ENCODE measurements at places on chromosomes 16 and 17. TPM values are rescaled to one million over a fixed set of nuclear protein-coding genes. Genes with fewer than 3 reads are reported as not detected.
A peak's percentile ranks its signal among the peaks of the same experiment; 100 is the strongest.

GRCh38 chr17:41986634-41987033, 20.0 kb downstream of the CNP start:
- DNase-seq, result no peak

GRCh38 chr16:23148166-23148512, 1.1 kb downstream of the USP31 start:
- DNase-seq, result no peak

GRCh38 chr17:44043272-44043696, 23.2 kb downstream of the LSM12 start:
- DNase-seq, result no peak

The TEKT5 gene
- not detected for total RNA-seq

DNA sequence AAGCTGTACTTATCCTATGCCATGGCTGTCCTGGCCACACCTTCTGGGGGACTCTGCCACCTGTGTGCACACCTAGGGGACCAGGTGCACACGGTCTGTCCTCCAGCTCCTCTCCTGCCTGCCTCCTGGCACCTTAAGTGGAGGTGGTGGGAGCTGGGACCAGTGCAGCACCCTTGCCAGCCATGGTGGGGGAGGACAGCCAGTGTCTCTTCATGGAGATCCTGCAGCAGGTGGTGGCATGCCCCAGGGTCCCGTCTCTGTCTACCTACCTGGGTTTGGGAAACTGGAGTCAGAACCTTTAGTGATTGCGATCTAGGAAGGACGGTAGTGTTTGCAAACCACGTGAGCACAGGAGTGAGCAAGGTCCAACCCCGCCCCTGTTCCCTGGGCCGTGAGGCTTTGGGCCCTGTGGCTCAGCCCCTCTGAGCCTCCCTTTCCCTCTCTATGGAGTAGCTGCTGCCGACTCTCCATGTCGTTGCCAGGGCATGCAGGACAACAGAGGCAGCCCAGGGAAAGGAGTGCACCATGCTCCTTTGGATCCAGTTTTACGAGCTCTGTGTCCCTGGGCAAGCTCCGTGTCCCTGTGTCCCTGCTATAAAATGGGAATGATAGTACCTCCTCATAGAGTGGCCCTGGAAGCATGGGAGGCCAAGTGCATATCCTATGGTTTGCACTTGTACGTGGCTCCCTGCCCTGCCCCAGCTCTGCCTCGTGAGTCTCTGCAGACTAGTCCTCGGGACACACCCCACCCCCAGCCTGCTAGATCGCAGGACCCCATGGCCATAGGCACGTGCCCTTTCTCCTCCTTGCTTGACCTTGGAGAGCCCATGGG, 7.1 kb downstream of the ADGRG1 start:
- DNase-seq, result no peak

The DPEP2NB gene
- total RNA-seq, result not detected

The STX1B gene
- total RNA-seq, result 4.7 TPM

The ABCA8 gene
- 75.9 TPM for total RNA-seq

DNA sequence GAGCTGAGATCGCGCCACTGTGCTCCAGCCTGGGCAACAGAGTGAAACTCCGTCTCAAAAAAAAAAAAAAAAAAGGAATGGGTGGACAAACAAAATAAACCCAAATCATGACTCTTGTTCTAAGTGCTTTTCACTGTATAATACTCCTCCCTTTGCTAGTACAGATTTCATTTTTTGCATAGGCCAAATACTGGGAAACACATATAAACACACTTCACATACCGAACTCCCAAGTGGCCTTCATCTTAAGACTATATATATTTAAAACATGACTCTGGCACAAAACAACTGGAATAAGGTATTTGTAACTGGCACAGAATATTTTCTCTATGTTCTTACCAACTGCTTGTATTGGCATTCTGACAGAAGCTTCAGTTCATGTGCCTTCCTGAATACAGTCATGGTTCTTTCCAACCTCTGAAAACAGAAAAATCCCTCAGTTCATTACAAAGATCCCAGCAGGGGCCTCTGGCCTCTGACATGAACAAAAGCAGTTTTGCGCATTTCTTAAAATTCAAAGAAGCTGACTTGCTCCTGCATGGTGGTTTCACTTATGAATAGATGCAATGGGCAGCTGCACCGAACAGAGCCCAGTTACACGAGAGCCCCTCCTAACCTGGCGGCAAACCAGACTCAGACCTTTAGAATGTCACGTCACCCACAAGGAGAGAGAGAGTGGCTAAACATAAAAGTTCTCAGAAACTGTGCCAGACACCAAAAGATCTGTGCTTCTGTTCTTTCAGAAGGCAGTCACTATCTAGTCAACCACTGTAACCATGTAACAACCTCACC, 19.1 kb upstream of the COPRS start:
- no peak for DNase-seq

The GABARAP gene
- total RNA-seq, result 395 TPM

DNA sequence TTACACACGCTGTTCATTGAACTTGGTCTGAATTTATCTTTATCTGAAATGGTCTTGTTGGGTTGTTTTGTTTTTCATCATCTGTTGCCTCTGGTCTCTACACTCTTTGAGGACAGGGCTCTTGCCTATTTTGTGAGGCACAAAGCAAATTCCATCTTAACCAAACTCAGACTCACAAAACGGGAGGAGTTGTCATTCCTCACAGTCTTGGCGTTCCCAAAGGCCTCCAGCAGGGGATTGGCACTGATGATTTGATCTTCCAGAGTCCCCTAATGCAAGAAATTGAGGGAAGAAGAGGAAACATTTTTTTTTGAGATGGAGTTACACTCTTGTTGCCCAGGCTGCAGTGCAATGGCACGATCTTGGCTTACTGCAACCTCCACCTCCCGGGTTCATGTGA, 8.7 kb downstream of the MYH3 start:
- no peak for DNase-seq

The ARRB2 gene
- total RNA-seq, result 28.0 TPM

DNA sequence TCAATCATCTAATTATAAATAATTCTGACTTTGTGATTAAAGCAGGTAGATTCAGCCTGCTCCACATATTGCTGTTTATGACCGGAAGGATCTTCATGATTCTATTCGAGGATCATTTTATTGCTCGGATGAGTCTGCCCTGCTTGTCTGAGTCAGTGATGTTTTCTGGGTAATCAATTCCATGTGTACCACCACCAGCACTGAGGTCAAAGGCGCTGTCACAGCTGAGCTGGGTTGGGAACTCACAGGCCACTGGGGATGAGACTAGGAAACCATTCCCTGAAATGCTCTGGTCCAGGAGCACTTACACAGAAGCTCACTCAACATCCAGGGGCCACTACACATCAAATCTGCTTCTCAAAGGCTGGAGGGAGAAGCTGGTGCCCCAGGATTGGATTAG, 30.4 kb upstream of the ERN1 start:
- no peak for DNase-seq

GRCh38 chr17:30997270-30997669, 26.4 kb downstream of the RNF135 start:
- DNase-seq, result no peak

DNA sequence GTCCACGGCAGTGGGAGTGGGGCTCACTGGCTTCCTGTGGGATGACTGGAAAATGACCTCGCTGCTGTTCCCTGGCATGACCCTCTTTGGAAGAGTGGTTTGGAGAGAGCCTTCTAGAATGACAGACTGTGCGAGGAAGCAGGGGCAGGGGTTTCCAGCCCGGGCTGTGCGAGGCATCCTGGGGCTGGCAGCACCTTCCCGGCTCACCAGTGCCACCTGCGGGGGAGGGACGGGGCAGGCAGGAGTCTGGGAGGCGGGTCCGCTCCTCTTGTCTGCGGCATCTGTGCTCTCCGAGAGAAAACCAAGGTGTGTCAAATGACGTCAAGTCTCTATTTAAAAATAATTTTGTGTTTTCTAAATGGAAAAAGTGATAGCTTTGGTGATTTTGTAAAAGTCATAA, 7.8 kb upstream of the RNF213 start:
- DNase-seq, result no peak

The PDIA2 gene
- total RNA-seq, result not detected

The MYO19 gene
- 112 TPM for total RNA-seq

DNA sequence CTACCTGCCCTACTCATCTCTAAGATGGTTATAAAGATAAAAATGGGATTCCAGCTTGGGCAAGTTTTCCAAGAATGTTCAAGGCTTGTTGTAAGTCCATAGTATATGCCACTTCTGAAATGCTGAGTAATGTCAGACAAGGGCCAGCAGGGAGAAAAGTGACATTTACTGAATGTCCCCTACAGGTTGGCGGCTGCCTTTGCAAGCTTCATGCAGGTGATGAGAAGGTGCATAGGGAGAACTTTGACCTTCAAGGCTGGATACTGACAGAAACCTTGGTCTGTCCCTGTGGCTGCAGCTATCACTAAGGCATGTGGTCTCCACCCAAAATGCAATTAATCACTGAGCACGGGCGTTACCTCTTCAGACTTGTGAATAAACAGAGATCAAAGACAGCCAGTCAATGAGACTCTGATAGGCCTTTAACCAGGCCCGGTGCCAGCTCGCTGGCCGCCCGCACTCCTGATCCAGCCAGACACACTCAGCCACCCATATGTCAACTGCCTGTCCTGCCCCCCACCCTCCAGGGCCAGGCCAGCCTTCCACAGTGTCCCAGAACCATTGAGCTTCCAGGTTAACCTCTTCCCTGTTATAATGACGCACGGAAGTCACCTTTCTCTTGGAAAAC, 26.8 kb upstream of the AXIN2 start:
- no peak for DNase-seq

DNA sequence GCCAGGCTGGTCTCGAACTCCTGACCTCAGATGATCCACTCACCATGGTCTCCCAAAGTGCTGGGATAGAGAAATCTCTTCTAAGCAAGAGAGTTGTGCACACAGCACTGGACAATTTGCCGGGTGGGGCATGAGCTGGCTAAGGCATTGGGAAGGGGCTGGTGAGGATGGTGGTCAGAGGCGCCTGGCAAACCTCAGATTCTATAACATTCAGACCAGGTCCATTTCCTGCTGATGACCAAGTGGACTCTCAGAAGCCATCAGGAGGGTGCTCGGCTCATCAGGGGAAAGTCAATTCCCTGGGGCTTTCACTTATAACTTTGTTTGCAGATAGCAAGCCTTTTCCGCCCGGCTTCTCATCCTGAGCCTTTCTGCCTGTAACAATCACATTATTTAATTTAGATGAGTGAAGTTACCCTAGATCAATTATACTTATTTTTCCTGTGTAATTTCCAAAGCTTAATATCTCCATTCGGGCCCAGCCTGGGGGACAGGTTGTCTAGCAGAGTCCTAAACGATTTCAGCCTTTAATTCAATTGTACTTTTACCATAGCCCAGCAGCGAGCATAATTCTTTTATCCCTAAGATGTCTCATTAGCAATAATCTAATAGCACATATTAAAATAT, 15.0 kb upstream of the SLC6A2 start:
- peak; percentile 56 for DNase-seq

The ANTKMT gene
- 26.0 TPM for total RNA-seq

GRCh38 chr16:84005391-84005790, 37.2 kb downstream of the SLC38A8 start:
- no peak for DNase-seq

DNA sequence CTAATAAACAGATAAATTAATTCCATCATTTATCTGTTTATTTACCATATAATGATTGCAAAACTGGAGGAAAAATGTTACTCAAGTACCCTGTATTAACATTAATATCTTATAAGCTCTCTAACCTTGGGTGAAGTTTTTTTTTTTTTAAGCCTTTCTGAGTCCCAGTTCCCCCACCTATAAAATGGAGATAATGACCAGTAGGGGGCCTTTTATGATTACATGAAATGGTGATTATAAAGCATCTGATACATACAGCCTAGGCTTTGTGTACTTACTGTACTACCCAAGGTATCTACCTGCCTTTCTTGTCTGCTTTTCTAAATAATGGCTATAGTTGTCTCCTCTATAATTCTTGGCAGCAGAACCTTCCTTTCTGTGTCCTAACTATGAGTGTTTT, 22.6 kb downstream of the LRRC36 start:
- no peak for DNase-seq

GRCh38 chr16:19696328-19696727, 21.7 kb downstream of the KNOP1 start:
- no peak for DNase-seq

The PLCD3 gene
- 34.1 TPM for total RNA-seq

DNA sequence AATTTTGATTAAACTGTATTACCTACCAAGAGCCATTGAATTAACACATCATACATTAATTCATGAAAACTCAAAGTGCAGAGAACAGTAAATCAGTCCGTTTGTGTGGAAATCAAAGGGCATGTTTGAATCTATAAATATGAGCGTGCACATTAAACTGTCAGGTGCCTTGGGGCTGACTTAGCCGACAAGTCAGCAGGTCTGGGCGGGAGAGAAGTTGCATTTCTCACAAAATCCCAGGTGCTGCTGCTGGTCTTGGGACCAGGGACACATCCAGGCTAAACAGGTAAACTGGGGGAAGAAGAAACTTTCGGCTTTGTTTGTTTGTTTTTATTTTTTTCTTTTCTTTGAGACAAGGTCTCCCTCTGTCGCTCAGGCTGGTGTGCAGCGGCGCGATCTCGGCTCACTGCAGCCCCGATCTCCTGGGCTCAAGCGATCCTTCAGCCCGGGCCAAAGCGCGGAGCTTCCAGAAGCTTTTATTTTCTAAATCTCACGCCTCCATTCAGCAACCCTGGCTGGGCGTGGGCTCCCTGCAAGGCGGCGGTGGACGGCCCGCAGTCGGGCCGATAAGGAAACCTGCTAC, 213.9 kb downstream of the MRTFB start:
- no peak for DNase-seq

The KRTAP9-8 gene
- not detected for total RNA-seq

DNA sequence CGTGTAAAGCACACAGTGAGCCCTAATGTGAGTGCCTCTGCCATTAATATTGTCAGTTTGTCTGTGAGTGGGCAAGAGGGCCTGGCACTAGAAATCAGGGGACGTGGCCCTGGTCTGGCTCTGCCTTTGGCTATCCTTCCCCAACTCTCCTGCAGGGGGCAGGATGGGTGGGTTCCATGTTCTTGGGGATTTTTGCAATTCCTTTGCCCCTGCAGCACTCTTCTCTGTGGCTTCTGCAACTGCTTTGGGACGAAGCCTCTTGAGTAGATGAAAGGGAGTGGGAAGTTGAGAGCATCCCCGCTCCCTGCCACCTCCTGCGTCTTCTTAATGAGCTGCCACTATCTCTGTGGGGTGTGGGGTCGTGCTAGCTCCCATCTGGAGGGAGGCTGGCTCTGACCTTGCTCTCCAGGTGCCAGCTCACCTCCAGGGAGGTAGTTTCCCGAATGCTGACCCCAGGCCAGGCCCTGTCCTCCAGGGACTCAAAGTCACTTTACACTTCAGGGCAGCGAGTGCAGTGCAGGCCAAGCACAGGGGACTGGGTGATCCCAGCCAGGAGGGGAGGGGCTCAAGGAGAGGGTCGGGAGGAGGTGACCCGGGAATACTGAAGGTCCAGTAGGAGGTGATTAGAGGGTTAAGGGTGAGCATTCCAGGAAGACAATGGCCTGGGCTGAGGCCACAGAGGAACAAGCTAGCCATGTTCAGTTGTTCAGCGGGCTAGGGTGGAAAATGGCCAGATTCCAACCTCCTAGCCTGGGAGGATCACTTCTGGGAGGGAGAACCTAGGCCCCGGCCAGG, 121.0 kb upstream of the NLRP1 start:
- DNase-seq, result peak; percentile 64

The HS3ST2 gene
- total RNA-seq, result 11.8 TPM

The PRSS36 gene
- 1.2 TPM for total RNA-seq

The SMG1 gene
- total RNA-seq, result 106 TPM

GRCh38 chr16:73025151-73025855, 22.6 kb downstream of the ZFHX3 start:
- no peak for DNase-seq
